Melanocyte of skin (primary cell): ENCODE measurements at places on chromosomes 2 and 18. TPM values are rescaled to one million over a fixed set of nuclear protein-coding genes. Genes with fewer than 3 reads are reported as not detected.

Gene CD8A
- not detected in 2 replicates for total RNA-seq

Gene CHAC2
- total RNA-seq, result 4.8 and 5.8 TPM in 2 replicates

Gene SEPTIN10
- total RNA-seq, result 55.1 and 77.4 TPM in 2 replicates

Gene IL36A
- not detected in 2 replicates for total RNA-seq

Gene IL36RN
- not detected in 2 replicates for total RNA-seq

Gene PDE11A
- total RNA-seq, result 0.15 and 0.33 TPM in 2 replicates

Gene DYNAP
- not detected in 2 replicates for total RNA-seq

Gene PXDN
- total RNA-seq, result 111 and 134 TPM in 2 replicates

Gene C2orf81
- 1.00 and 1.4 TPM in 2 replicates for total RNA-seq

Gene AQP4
- under 0.01 TPM in 1 of 2 replicates, not detected in the other for total RNA-seq

Gene HNMT
- 62.3 and 62.6 TPM in 2 replicates for total RNA-seq

Gene COL3A1
- total RNA-seq, result 1.00 and 1.2 TPM in 2 replicates

Gene FEV
- not detected in 2 replicates for total RNA-seq

Gene FZD7
- total RNA-seq, result 8.3 and 9.5 TPM in 2 replicates

Gene NR4A2
- 2.8 and 3.6 TPM in 2 replicates for total RNA-seq

Gene FBXO48
- 0.67 and 0.77 TPM in 2 replicates for total RNA-seq

Gene SERPINB12
- total RNA-seq, result not detected in 2 replicates

Gene RAB17
- total RNA-seq, result 61.3 and 64.6 TPM in 2 replicates

Gene FAM110C
- not detected in 2 replicates for total RNA-seq

Gene HOXD4
- under 0.01 TPM in 1 of 2 replicates, not detected in the other for total RNA-seq

Gene C2orf72
- 0.36 TPM in 1 of 2 replicates, not detected in the other for total RNA-seq
